ENCODE measurements at places on chromosomes 11 and 22.

DNA sequence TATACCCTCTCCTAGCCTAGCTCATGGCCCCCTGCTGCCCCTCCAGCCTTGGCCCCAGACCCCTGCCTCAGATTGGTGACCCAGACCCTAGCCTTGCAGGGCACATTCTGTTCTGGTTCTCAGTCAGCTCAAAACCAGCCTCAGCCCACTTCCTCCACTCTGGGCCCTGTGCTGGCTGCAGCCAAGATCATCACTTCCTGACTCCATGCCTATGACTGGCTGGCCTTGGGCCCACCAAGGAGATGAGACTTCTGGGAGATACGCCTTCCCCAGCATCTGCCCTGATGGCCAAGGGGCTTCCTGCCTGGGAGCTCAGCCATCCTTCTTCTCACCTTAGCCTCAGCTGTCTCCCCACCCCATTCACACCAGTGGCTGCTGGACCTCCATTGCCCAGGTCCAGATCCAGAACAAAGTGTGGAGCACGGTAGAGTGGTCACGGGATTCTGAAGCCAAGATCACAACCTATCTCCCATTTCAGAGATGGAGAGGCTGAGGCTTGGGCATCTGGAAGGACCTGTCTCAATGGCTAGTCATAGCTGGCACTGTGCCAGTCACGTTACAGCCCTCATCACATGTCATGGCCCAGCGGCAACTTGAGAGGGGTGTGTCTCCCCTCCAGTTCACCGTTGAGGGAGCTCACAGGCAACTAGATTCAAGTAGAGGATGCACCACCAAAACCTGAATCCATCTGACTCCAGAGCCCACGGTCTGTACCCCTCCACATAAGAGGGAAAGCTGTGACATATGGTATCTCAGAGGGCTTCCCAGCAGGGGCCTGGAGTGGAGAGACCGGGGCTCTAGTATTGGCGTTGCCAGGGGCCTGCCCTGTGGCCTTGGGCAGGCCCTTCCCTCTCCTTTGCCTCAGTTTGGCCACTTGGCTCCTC lies 43.0 kb upstream of the KLHL35 start:
- peak; percentile 43 for DNase-seq

DNA sequence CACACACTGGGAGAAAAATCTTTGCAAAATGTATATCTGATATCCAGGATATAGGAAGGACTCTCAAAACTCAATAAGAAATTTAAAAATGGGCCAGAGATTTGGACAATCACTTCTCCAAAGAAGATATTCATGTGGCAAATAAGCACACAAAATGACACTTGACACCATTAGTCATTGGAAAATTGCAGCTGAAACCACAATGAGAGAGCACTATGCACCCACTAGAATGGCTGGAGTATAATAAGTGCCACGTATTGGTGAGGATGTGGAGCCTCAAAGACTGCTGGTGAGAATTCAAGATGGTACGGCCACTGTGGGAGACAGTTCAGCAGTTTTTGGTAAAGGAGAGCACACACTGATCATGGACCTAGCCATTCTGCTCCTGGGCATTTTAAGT lies 12.8 kb upstream of the OSBPL5 start:
- no peak for DNase-seq

DNA sequence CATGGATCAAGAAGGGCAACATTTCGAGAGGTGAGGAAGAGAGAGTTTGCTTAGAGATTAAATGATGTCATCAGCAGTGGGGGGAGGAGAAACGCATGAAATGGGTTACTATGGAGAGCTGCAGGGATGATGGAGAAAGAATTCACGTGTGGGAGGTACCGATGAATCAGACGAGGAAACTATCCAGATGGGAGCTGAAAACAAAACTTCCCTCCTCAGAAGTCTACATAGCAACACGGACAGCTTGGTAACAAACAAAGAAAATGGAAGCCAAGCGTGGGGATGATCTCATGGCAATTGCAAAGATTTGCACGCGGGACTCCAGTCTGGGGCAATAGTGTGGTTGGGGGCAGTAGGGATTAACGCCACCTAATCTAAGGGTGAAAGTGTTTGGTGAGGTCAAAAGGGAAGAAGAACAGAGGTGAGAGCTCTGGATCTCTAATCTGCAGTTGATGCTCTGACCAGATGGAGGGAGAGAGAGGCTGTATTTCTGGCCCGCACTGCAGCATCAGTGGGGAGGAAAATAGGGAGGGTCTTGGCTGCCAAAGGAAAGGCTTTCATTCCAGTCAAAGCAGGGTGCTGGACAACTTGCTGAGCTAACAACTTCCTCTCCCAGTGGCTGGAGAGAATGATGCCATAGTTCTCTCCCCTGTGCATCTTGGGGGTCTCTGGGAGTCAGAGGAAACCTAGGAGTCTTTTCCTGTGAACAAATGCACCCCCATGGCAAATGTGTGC lies 43.4 kb upstream of the CSNK2A3 start:
- DNase-seq, result no peak

DNA sequence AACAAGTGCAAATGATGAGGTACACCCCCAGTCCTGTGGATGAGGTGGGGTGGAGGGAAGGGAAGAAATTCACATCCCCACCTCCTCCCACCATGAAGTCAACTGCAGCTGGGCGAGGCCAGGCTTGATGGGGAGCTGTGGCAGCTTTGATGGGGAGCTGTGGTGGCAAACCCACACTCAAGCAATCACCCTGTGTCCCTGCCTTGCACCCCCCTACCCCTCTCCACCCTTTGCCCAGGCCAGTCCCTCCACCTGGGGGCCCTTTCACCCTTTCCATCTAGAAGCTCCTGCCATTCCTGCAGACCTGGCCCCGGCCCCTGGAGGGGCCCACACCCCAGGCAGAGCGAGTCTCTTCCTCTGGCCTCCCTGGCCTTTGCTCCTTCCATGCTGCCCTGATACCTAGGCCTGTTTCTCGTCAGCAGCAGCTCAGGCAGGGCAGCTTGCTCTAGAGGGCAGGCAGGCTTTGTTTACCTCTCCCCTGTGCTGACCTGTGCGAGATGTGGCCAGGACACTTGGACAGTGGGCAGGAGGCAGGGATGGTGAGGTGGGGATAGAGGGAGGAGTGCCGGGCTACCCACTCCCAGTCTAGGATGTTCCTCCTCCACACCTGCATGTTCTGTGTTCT lies 4.5 kb upstream of the FGF3 start:
- DNase-seq, result no peak

- DNase-seq, result no peak
Measured at GRCh38 chr11:10379871-10380568, 75.0 kb upstream of the AMPD3 start.
